ENCODE measurements at places on chromosomes 3 and 15. TPM values are rescaled to one million over a fixed set of nuclear protein-coding genes. Genes with fewer than 3 reads are reported as not detected.

Gene TEX55
- total RNA-seq = not detected

Gene TICRR
- total RNA-seq = 0.22 TPM

Gene RETNLB
- total RNA-seq = not detected

Gene GP9
- total RNA-seq = 0.53 TPM

Gene PIK3CA
- total RNA-seq = 41.0 TPM

Gene CLDN16
- 0.53 TPM for total RNA-seq

Gene PSTPIP1
- 17.7 TPM for total RNA-seq

Gene CNTN6
- 0.67 TPM for total RNA-seq

Gene SKOR1
- 1.3 TPM for total RNA-seq

Gene TGM5
- not detected for total RNA-seq

Gene CPLX3
- not detected for total RNA-seq

Gene CD96
- 1.7 TPM for total RNA-seq

Gene PEX5L
- total RNA-seq = 70.6 TPM

Gene GCSAM
- 0.22 TPM for total RNA-seq

Gene USP50
- total RNA-seq = 1.1 TPM

Gene GPR171
- 1.6 TPM for total RNA-seq

Gene ITIH1
- total RNA-seq = not detected

Gene ARNT2
- total RNA-seq = 16.6 TPM

Gene CFAP20DC
- total RNA-seq = 0.49 TPM

Gene THBS1
- total RNA-seq = 1,018 TPM

Gene TLR9
- 1.1 TPM for total RNA-seq

Gene CPN2
- total RNA-seq = not detected

Gene GPX1
- 142 TPM for total RNA-seq

Gene MAGEL2
- total RNA-seq = 0.45 TPM

Gene ALS2CL
- total RNA-seq = 18.5 TPM

Gene ATG7
- total RNA-seq = 68.9 TPM

Gene CCNB2
- 0.80 TPM for total RNA-seq

Gene GRK7
- total RNA-seq = not detected

Gene IL17RB
- total RNA-seq = 5.1 TPM

Gene SI
- total RNA-seq = not detected

Gene GMPS
- 48.7 TPM for total RNA-seq

Gene GOLGB1
- total RNA-seq = 73.4 TPM

Gene SPTSSB
- total RNA-seq = 0.40 TPM

Gene UROC1
- total RNA-seq = not detected

Gene PHLDB2
- 150 TPM for total RNA-seq

Gene NXPE3
- total RNA-seq = 24.7 TPM

Data from sciatic nerve (tissue), 2 donors.